ENCODE measurements at places on chromosomes 4 and X.

DNA sequence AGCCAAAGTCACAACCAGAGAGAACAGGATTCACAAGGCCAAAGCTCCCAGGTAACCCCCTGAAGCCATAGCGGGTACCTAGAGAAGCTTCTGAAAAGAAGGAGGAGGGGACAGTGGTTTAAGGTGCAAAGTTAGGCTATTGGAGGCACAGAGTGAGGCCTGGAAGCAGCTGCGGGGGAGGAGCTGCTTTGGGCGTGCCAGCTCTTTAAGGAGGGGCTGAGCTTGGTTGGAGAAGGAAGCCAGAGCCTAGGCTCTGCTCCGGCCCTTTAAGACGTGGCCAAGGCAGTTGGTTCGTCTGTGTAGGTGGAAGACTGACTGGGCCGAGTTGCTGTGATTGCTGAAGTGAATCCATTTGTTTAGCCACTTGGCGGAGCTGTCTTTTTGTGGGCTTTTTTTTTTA, 1.5 kb downstream of the KLF8 start:
- no peak for DNase-seq

- no peak for DNase-seq
These were observed 74.1 kb downstream of the TAB3 start for GRCh38 chrX:30814978-30815377.

- no peak for DNase-seq
These were observed 64.8 kb upstream of the FGG start for GRCh38 chr4:154677300-154677699.

DNA sequence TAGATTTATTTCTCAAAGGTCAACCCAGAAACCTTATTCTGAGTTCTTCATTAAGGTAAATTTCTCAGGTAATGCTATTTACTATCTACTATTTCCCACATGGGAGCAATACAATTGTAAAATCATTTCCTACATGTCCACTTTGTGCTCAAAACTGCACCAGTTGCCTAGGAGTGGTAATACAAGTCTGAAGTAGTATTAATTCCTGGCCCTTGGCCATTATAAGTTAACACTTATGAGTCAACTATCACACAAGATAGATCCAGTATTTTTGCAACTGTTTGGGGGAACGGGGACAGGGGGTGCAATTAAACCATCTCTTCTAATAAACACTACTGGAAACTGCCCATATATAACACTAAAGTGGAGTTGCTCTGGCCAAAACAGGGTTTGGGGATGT, 48.9 kb downstream of the ACSL4 start:
- no peak for DNase-seq

Data from stimulated activated CD4-positive, alpha-beta T cell treated with anti-CD3 and anti-CD28 coated beads, Interleukin-12 subunit alpha, Interleukin-12 subunit beta, amount 100 ng/mL, for 24 hours (primary cell).